ENCODE measurements at places on chromosomes 5 and 9.

- DNase-seq: peak; percentile 45
These were observed 18.7 kb downstream of the MYMK start for GRCh38 chr9:133505901-133506652.

GRCh38 chr9:131585375-131585774, 40.1 kb downstream of the PRRT1B start:
- no peak for DNase-seq

- DNase-seq: no peak
These were observed 724 bp downstream of the TCERG1 start for GRCh38 chr5:146447734-146448380.

DNA sequence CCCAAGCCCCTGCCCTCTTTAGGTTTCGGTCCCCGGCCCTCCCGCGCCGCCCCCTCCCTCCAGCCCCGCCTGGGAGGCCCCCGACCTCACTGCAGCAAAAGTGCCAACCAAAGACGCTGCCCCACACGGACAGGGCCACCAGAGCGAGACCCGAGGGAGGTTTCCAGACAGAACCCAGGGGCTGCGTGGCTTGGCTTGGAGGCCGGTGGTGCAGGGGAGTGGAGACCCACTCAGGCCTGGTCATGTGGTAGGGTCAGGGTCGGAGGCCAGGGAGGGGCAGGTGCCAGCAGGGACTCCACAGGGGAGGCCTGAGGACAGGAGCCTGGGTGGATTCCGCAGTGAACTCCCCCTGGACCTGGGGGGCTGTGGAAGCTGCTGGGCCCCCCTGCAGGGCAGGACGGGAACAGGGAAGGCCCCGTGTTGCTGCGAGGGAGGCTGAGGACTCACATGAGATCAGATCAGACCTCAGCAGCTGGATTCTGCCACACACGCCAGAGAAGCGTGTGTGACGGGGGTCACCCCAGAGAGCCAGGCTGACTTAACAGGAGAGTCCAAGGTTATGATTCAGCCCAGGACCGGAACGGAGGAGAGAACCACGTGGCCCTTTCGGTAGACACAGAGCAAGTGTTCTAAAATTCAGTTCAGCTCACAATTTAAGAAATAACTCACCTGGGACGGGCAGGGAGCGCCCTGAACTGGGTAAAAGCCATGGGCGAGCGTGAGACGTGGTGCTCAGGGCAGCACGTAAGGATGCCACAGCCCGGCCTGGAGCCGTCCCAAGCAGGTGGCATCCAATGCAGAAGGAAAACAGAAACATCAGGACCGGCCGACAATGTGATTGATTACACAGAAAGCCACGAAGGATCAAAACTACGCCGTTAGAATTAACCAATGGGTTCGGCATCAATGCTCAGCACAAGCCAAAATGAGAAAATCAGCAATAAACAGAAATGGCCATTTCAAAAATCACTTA, 38.9 kb downstream of the EXD3 start:
- DNase-seq: no peak

GRCh38 chr9:10048994-10049393, 563.8 kb downstream of the PTPRD start:
- no peak for DNase-seq

- DNase-seq: no peak
These were observed 270.5 kb downstream of the OSTF1 start for GRCh38 chr9:75358846-75359245.

All from brain pericyte (primary cell).